H1 (cell line): ENCODE measurements at places on chromosomes 2 and 18. TPM values are rescaled to one million over a fixed set of nuclear protein-coding genes. Genes with fewer than 3 reads are reported as not detected.

DNA sequence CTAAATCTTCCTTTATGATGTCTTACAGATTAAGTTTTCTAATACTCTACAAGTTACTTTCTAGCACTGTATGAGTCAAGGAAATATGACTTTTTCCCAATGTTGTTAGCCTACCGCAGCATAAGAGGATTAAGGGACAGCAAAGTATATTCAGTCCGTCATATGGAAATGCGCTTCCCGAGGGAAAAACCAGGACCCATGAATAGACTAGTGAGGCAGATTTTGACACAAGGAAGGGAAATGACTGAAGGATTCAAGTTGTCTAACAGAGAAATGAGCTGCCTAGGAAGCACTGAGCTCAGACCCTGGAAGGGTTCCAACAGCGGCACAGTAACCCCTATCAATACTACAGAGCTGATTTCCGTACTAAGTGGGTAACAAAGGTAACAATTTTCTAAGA lies 12.0 kb downstream of the SEPTIN10 start:
- peaks cover 2% of the 10 kb centered on the region; the same call in 1 of the 2 replicates for H3K4me1 ChIP-seq
- DNase-seq: no peak
- H3K27me3 ChIP-seq: no peaks in the 10 kb centered on the region

Gene GRP
- not detected in 2 replicates for polyA plus RNA-seq

- H3K4me1 ChIP-seq: no peaks in the 10 kb centered on the region
- H3K36me3 ChIP-seq: no peaks in the 10 kb centered on the region
- H3K27me3 ChIP-seq: no peaks in the 10 kb centered on the region
These were observed 50.3 kb downstream of the ARHGAP25 start for GRCh38 chr2:68784915-68785314.

Gene ARHGAP28
- polyA plus RNA-seq: 2.0 and 2.9 TPM in 2 replicates

- no peaks in the 10 kb centered on the region for H3K36me3 ChIP-seq
- H3K4me3 ChIP-seq: no peak overlapping the region
- no peaks in the 10 kb centered on the region for H3K4me1 ChIP-seq
- no peaks in the 10 kb centered on the region for H3K27me3 ChIP-seq
- H3K27ac ChIP-seq: no peak overlapping the region
These were observed 176.2 kb upstream of the NYAP2 start for GRCh38 chr2:225223301-225223700.

- DNase-seq: no peak
- H3K4me3 ChIP-seq: no peak overlapping the region
- H3K27me3 ChIP-seq: no peaks in the 10 kb centered on the region
These were observed 1411.8 kb downstream of the LRP1B start for GRCh38 chr2:140718999-140719398.

DNA sequence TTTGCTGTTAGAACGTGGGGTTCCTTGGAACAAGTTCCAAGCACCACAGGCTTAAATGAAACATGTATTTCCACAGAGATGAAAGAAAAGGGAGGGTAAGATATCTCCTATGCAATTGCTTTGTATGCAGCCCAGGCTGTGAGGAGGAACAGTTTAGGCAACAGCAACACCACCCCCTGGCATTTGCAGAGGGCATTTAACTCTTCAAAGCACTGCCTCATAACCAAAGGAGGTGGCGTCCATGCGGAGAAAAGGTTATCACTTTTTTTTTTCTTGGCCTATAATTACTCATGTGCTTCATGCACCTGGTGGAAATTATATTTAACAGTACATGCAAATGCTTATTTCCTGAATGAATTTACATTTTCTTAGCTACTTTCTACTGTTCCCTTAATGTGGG lies 286.0 kb downstream of the LPIN1 start:
- no peak for DNase-seq
- H3K4me3 ChIP-seq: no peak overlapping the region
- no peaks in the 10 kb centered on the region for H3K4me1 ChIP-seq
- H3K27me3 ChIP-seq: no peaks in the 10 kb centered on the region

DNA sequence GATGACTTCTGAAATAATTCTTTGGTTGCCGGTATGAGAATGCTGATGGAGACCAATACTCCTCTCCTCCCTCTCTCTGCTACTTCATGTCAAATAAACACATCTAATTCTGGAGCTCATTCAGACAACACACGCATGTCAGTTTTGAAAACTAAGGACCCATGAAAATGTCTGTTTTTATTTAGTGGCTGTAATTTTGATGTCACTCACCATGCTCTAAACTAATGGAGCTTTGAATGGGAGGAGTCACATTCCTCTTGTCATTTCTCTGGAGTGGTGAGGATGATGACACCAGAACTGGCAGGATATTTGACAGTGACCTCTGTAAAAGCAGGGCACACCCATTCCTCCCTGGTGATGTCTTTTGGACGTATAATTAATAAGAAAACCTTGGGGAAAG lies 163.0 kb downstream of the PHLPP1 start:
- no peak for DNase-seq
- peaks cover 8% of the 10 kb centered on the region for H3K4me1 ChIP-seq
- peak overlapping the region; percentile 21; the same call in 1 of the 2 replicates for H3K4me3 ChIP-seq

GRCh38 chr18:58180738-58181353 lies 136.8 kb downstream of the NEDD4L start:
- no peak overlapping the region for H3K27ac ChIP-seq
- DNase-seq: peak; percentile 82
- H3K4me3 ChIP-seq: no peak overlapping the region
- H3K27me3 ChIP-seq: no peaks in the 10 kb centered on the region
- no peaks in the 10 kb centered on the region for H3K4me1 ChIP-seq

Gene STON1
- 4.5 and 5.0 TPM in 2 replicates for polyA plus RNA-seq

- H3K4me3 ChIP-seq: no peak overlapping the region
- DNase-seq: no peak
- no peaks in the 10 kb centered on the region for H3K4me1 ChIP-seq
- H3K27ac ChIP-seq: no peak overlapping the region
- no peaks in the 10 kb centered on the region for H3K36me3 ChIP-seq
- no peaks in the 10 kb centered on the region for H3K27me3 ChIP-seq
These were observed 51.8 kb downstream of the COL5A2 start for GRCh38 chr2:189127756-189128155.

Gene NCK2
- polyA plus RNA-seq: 30.3 and 43.3 TPM in 2 replicates

GRCh38 chr2:26786207-26787028 lies 562 bp downstream of the CENPA start:
- DNase-seq: peak; percentile 75
- H3K4me1 ChIP-seq: no peaks in the 10 kb centered on the region
- no peaks in the 10 kb centered on the region for H3K27me3 ChIP-seq
- peak overlapping the region; percentile 71 for H3K4me3 ChIP-seq
- H3K36me3 ChIP-seq: peaks cover 3% of the 10 kb centered on the region; the same call in 1 of the 2 replicates
- H3K27ac ChIP-seq: no peak overlapping the region

Gene HOXD11
- not detected in 2 replicates for polyA plus RNA-seq

DNA sequence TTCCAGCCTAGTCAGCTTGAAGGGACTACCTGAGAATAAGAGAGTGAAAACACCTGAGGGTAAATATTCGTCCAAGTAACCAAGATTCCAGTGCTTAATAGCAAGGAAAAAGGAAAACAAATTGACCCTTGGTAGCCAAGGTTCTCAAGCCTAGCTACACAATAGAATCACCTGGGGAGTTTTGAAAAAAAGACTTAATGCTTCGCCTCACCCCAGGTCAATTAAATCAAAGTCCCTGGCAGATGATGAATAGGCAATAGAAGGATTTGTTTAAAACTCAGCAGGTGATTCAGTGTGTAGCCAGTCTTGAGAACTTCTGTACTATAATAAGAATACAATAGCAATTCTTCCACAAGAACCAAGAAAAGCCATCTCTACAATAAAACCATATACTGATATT lies 500.2 kb downstream of the XIRP2 start:
- no peak for DNase-seq
- peaks cover 21% of the 10 kb centered on the region; the same call in 1 of the 2 replicates for H3K4me1 ChIP-seq
- H3K36me3 ChIP-seq: no peaks in the 10 kb centered on the region
- no peak overlapping the region; the same call in 1 of the 2 replicates for H3K27ac ChIP-seq

GRCh38 chr2:143949121-143949848 lies 570.6 kb downstream of the ZEB2 start:
- H3K4me3 ChIP-seq: no peak overlapping the region
- no peaks in the 10 kb centered on the region for H3K27me3 ChIP-seq
- no peaks in the 10 kb centered on the region for H3K36me3 ChIP-seq
- H3K4me1 ChIP-seq: no peaks in the 10 kb centered on the region
- no peak for DNase-seq

DNA sequence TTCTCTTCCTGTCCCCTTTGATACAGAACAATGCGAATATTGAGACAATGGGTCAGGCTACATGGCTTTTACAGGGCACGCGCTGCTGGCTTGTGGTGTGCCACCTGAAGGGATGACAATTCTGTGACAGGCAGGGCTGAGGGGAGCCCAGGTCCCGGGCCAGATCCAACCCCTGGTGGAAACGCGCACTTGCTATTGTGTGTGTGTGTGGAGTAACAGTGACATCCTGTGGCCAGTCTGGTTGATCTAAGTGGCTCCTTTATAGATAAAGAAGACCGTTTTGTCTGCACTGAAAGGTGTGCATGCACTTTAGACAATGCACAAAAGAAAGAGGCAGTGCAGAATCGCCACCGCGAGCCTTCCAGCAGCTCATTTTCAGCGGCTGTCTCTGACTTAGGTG lies 273.6 kb downstream of the HRH4 start:
- no peaks in the 10 kb centered on the region for H3K27me3 ChIP-seq
- no peak overlapping the region for H3K4me3 ChIP-seq
- no peak overlapping the region for H3K27ac ChIP-seq
- no peaks in the 10 kb centered on the region for H3K36me3 ChIP-seq
- DNase-seq: peak; percentile 56
- H3K4me1 ChIP-seq: no peaks in the 10 kb centered on the region

DNA sequence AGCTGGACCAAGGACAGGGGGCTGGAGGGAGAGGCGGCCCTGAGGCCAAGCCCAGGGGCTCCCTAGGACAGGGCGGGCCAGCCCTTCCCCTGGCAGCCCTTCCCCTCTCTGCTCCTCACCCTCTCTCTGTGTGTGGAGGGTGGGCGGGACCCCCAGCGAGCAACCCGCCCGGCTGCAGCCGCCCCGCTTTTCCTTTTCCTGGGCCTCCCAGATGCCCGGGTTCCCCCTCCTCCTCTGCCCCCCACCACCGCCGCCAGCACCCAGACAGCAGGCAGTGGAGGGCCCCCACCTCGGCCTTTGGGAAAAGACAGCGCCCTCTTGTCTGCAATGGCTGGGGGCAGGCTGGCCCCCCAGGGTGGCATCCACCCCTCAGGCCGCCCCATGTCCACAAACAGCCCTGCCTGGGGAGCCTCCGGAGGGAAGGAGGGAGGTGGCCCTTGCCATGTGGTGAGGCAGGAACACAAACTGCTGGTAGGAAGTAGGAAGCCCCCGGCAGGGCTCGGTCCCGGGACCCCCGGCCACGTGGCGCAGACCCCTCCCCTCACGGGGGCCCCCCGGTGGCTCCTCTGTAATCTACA lies 135.1 kb upstream of the CTDP1 start:
- H3K27me3 ChIP-seq: 0 out of 2 replicates have a peak, but pooled peaks cover 2% of the 10 kb centered on the region
- DNase-seq: no peak
- no peaks in the 10 kb centered on the region for H3K36me3 ChIP-seq
- no peaks in the 10 kb centered on the region for H3K4me1 ChIP-seq

GRCh38 chr2:95061601-95062183 lies 36.2 kb downstream of the MAL start:
- no peaks in the 10 kb centered on the region for H3K27me3 ChIP-seq
- no peak for DNase-seq
- no peaks in the 10 kb centered on the region for H3K36me3 ChIP-seq
- no peak overlapping the region for H3K27ac ChIP-seq

GRCh38 chr18:58195278-58195765 lies 151.3 kb downstream of the NEDD4L start:
- H3K4me3 ChIP-seq: peak overlapping the region; percentile 72
- DNase-seq: no peak
- H3K27me3 ChIP-seq: no peaks in the 10 kb centered on the region
- no peaks in the 10 kb centered on the region; the same call in 1 of the 2 replicates for H3K36me3 ChIP-seq

Gene COPS9
- polyA plus RNA-seq: 234 and 306 TPM in 2 replicates

DNA sequence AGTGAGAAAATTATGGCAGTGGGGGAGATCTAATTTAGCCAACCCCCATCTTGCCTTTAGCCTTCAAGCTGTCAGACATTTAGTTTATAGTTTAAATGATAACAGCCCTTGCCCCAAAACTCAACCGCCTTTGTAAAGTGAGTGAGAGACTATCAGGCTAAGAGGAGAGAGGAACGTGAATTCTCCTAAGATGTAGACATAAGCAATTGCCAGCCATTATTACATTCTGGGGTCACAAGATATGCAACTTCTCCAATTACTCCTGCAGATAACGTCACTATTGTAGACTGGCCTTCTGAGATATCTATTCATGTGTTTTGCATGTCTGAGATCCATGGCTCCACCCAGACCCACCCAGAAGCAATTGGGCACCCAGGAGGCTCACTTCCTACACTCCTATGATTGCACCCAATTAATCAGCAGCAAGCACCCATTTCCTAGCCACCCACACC lies 307.3 kb downstream of the NBAS start:
- no peaks in the 10 kb centered on the region for H3K27me3 ChIP-seq
- no peaks in the 10 kb centered on the region for H3K4me1 ChIP-seq
- H3K36me3 ChIP-seq: no peaks in the 10 kb centered on the region
- no peak for DNase-seq
- H3K27ac ChIP-seq: no peak overlapping the region

DNA sequence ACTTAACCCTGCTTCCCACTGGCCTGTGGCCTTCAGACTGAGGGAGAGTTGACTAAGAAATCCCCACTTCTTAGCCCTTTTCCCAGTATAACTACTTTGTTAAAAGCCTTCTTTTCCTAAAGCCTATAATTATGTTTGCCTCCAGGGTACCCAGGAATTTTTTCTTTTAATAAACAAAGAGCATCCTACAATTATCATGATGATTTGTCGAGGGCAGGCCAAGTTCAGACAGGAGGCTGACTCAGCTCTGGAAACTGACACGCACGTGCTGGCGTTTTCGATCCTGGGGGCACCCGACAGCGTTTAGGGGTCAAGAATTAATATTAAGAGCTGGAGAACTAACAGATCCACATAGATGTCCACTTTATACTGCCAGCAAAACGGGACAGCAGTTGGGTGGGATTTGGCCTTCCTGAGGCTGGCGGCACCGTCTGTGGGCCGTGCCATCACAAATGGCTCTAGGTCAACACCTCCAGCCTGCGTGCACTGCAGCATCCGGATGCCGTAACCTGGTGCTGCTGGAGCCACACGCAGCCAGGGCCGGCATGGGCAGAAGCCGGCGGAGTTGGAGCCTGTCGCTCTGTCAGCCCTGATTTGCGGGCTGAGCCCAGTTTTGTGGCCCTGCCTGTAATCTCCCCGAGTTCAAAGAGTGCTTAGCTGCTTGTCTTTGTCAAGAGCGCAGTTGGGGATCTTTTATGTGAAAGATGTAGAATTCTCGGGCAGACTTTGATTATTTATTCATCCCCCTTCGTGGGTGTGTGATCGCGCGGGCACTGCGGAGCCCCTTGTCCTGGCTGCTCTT lies 191.0 kb downstream of the GLI2 start:
- no peak for DNase-seq
- no peak overlapping the region for H3K4me3 ChIP-seq
- H3K27ac ChIP-seq: no peak overlapping the region
- no peaks in the 10 kb centered on the region; the same call in 1 of the 2 replicates for H3K36me3 ChIP-seq
- H3K4me1 ChIP-seq: peaks cover 3% of the 10 kb centered on the region; the same call in 1 of the 2 replicates

Gene LCT
- 0.03 TPM in 1 of 2 replicates, not detected in the other for polyA plus RNA-seq

DNA sequence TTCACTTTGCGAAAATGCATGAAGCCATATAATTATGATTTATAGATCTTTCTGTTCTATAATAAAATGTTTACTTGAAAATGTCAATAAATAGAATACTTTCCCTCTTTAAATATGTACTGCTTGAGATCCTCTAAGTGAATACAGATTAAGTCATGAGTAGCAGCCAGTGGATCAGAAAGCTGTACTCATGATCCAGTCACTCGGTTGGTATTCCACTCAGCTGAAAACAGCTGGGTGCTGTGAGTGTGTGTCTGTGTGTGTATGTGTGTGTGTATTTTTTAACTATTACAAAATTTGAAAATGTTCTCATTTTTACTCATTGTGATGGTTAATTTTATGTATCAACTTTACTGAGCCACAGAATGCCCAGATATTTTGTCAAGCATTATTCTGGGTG lies 141.6 kb upstream of the CYP26B1 start:
- no peak overlapping the region for H3K27ac ChIP-seq
- no peaks in the 10 kb centered on the region for H3K27me3 ChIP-seq
- H3K36me3 ChIP-seq: no peaks in the 10 kb centered on the region
- no peaks in the 10 kb centered on the region for H3K4me1 ChIP-seq
- no peak overlapping the region for H3K4me3 ChIP-seq
- no peak for DNase-seq
